ENCODE measurements at places on chromosomes 11 and 22.
A peak's percentile ranks its signal among the peaks of the same experiment; 100 is the strongest.

DNA sequence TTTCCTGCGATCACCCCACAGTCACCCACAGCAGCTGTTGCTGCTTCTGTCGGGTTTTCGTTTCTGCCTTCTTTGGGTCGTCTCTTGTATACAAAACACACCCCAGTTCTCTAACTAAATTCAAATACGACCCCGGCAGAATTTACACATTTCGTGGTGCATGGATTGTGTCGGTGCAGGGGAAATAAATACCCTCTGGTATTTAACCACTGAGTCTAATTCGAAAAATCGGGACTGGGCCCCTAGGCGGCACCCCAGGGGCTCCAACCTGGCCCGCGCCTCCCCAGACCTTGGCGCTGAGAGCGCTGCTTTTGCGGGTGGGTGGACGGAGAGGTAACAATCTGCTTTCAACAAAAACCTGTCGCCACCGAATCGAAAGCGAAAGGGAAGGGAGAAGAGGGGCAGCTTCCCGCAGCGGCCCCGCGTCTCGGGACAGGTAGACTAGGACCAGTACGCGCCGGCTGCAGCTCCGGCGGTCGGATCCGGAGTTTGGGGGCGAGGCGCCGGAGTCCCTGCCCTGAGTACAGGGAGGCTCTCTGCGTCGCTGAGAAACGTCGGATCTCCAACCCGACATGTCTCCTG is 4.4 kb downstream of the ALX4 start:
- DNase-seq: no peak

GRCh38 chr22:45475063-45475747 is 27.5 kb upstream of the FBLN1 start:
- no peak for DNase-seq

DNA sequence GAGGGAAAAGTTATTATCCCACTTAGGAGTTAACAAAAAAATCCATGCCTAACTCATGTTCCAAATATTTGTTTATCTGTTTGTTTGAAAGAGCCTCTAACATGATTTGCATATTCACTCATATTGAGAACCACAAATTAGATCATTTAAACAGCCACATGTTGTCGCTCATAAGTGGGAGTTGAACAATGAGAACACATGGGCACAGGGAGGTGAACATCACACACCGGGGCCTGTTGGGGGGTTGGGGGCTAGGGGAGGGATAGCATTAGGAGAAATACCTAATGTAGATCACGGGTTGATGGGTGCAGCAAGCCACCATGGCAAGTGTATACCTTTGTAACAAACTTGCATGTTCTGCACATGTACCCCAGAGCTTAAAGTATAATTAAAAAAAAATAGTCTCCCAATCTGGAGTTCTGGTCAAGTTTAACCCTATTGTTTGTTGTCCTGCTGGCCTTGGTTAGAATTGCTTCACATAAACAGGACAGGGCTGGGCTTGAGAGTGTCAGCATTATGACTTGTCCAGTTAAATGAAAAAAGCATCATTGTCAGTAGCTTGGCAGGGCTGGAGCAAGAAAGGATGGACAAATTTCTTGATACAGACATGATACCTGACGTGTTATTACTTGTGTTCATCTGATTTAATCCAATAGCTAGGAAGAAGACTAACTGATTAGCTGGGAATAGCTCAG is 57.8 kb upstream of the PSMA1 start:
- DNase-seq: no peak

DNA sequence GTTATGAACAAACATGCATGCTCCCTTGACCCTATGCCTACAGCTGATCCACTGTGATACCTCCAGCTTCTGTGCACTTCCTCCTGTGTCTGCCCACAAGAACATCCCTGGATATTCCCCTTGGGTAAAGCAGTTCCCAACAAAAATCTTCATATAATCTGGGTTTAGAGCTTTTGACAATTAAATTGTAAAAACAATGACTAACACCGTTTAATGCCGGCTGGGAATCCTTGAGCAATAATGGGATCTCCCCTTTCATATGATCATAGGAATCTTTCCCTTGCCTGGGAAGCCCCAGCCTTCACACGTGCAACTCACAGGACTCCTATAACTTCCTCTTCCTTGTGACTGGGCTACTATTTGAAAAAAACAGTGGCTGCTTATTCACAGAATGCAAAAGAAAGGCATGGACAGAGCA is 6.3 kb upstream of the ZC3H12C start:
- DNase-seq: no peak

DNA sequence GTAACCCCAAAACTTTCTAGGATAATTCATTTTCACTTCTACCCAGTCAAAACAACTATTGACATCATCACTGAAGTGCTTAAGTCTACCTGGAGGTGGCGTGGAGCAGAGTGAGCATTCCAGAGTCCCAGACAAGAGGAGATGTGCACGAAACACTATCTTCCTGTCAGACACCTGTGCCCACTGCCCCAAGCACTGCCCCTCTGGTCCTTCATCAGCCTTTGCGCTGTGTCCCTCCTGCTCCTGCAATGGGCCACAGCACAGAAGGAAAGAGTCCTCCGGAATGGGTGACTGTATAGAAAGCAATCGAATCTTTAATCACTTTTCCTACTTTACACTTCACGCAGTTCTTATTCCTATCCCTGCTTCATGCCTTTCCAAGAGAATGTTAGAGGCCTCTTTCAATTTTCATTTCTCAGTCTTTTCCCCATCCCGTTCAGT is 512 bp upstream of the GRIA4 start:
- no peak for DNase-seq

DNA sequence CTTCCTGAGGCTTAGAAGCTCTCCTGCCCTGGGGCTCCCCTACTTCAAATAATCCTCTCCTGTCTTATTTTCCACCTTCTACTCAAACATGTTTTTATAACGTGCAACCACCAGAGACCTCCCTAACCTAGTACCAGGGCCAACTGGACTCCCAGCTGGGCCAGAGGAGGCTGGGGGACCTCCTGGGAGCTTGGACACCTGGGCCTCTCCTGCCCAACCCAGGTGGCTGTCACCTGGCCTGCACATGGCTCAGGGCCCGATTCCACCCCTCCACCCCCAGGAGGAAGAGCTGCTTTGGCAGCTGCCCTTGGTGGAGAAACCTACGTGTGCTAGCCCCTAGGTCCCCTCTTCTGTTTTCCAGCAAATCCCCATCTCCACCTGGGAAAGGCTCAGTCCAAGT is 105.2 kb downstream of the ABTB2 start:
- no peak for DNase-seq

- no peak for DNase-seq
Observed at GRCh38 chr11:117378976-117379865, 51.6 kb downstream of the CEP164 start.

- DNase-seq: no peak
Observed at GRCh38 chr11:98587884-98588283, 432.9 kb upstream of the CNTN5 start.

- DNase-seq: no peak
Observed at GRCh38 chr22:29831958-29832357, 6.1 kb downstream of the ASCC2 start.

DNA sequence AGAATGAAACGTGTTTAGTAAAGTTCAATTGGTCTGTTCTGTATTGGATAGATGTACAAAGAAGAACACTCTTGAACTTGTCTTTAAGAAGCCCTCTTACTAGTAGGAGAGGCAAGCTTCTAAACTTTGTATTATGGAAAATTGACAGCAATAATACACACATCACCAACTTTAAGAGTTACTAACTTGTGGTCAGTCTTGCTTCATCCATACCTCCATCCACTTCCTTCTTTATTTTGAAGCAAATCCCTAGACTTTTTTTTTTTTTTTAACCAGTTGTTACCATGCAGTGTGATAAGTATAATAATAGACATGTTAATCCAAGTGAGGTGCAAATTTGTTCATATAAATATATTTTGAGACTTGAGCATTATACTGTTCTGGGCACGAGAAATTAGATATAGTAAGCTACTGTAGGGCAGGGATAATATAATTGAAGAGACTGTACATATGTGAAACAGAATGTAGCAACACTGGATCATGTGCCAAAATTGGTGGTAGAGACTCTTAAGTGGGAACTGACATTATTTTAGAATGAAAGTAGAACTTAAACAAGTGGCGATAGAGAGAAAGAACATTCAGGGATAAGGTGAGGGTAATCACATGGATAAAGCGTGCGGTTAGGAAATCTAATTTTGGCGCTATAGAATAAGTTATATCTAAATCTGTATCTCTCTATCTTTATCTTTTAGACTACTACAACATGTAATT is 6.5 kb downstream of the FAR1 start:
- DNase-seq: no peak

DNA sequence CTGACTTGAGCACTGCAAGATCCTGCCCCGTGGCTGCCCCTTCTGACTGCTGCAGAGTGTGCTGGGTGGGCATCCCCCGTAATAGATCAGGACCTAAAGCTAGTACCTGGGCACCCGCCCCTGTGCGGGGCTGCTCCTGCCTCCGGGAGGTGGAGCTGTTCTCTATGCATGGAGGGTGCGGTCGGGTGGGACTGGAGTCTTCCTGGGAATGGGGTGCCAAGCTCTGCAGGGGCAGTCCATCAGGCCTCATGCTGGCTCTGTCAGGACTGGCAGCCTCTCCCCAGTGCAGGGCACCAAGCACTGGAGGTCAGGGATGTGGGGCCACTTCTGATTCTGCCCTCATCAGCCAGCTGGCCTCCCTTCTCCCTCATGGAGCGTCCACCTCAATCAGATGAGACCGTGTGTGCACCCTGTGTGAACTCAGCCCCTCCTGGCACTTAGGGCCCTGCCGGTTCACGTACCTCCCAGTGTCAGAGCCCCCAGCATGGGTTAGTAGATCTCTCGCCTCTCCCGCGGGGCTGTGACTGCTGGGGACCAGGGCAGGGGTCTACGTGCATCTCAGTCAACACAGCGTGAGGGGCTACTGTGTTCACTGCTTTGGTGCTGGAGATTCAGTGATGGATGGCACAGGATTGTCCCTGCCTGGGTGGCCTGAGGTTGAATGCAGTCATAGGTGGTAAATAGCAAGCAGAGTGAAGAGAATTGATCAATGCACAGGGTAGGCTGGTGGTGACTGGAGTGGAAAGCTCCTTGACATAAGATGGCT is 30.8 kb downstream of the MPPED1 start:
- no peak for DNase-seq

- DNase-seq: no peak
Observed at GRCh38 chr22:29105468-29105867, 32.6 kb downstream of the KREMEN1 start.

- DNase-seq: peak; percentile 67
Observed at GRCh38 chr11:59158206-59159068, 13.5 kb upstream of the DTX4 start.

- no peak for DNase-seq
Observed at GRCh38 chr11:30230714-30231113, at the start of gene FSHB. Gene FSHB, plus strand, starts transcription at chr11:30231014. Its CDS starts 889 bp downstream, at chr11:30231903.

DNA sequence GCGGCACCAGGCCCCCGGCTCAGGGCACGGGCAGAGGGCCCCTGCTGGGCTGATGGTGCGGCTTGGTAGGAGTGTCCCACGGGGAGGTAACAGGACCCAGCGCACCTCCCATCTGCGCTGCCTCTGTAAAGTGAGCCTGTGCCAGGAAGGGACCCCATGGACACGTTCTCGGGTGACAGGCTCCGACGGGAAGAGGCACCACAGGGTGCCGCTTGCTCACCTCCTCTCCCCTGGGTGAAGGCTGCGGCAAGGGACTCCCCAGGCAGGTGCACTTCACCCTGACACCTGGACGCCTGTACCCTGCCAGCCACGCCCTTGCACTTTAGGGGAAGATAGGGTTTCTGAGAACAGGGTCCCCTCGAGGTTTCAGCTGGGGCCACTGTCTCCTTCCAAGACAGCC is 48.1 kb downstream of the SHANK2 start:
- no peak for DNase-seq

DNA sequence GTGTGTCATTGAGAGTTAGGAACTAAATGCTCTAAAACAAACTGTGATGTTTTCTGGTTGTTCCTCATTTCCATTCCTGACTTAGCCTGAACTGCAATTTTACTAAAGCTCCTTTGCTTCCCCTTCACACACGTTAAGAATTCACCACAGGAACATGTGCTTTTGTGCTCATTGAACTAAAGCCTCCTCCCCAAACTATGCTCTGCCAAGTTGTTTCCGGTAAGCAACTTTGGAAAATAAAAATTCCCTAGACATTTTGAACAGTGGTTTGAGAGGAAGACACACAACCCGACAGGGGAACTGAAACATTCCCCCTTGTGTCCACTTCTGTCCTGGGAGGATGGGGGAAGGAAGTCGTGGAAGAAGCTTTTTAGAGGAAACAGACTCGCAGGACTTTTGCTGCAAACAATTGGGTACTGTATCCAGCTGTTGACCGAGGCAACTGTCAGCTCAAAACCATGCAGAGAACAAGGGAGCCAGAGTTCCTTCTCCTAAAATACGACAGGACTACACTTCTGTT is 66.9 kb downstream of the GAB2 start:
- DNase-seq: no peak

GRCh38 chr22:47129902-47130635 is 367.6 kb downstream of the TBC1D22A start:
- DNase-seq: no peak

- no peak for DNase-seq
Observed at GRCh38 chr11:45457649-45458048, 171.5 kb upstream of the SYT13 start.

DNA sequence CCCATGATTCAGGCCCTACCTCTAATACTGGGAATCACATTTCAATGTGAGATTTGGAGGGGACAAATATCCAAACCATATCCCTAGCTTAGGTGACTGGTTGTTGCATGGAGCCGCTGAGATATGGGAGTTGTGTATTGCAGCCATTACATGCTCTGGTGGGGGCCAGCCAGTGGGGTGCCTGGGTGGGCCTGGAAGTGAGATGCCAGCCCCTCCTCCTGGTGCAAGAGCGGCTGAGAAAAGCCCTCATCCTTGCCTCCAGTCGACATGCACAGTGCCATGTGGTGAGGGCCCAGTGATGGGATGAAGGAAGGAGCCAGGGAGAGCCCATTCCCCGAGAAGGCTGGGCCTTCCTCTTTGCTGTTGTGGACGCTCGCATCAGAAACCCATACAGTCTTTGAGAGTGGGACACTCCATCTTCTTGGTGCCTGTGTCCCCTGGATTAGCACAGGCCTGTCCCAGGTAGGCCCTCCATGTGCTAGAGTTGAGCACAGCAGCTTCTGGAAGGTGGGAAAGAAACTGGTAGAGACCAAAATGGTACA is 1043.0 kb downstream of the TBC1D22A start:
- DNase-seq: no peak

DNA sequence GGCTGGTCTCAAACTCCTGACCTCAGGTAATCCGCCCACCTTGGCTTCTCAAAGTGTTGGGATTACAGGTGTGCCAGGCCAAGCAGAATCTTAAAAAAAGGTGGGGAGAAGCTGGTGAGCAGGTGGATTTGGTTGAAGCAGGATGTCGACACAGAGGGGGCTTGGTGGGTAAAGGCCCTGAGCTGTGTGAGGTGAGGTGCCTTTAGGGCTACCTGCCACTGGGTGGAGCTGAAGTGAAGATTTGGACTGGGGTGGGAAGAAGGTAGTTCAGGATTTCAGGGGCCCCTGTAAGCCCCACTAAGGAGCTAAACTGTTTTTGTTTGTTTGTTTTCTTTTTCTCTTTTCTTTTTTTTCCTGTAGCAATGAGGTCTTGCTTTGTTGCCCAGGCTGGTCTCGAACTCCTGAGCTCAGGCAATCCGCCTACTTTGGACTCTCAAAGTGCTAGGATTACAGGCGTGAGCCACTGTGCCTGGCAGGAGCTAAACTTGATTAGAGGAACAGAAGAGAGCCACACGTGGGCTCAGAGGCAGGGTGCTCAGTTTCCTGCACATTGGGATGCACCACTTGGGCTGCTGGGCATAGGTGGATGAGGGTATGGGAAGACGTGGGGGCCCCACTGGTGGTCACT is 6.0 kb downstream of the P2RX6 start:
- no peak for DNase-seq

GRCh38 chr11:62431171-62431901 is 12.5 kb downstream of the SCGB1A1 start:
- no peak for DNase-seq
